ENCODE measurements at places on chromosomes 2 and 18.

GRCh38 chr2:120396861-120397811 is 51.2 kb downstream of the INHBB start:
- DNase-seq: no peak

GRCh38 chr2:224807153-224807964 is 91.2 kb upstream of the CCDC195 start:
- no peak for DNase-seq

GRCh38 chr18:61605376-61606067 is 272.3 kb downstream of the CDH20 start:
- DNase-seq: no peak

- no peak for DNase-seq
Measured at GRCh38 chr2:25714740-25715139, 41.4 kb upstream of the DTNB start.

GRCh38 chr2:52264488-52264887 is 1232.6 kb upstream of the NRXN1 start:
- no peak for DNase-seq

DNA sequence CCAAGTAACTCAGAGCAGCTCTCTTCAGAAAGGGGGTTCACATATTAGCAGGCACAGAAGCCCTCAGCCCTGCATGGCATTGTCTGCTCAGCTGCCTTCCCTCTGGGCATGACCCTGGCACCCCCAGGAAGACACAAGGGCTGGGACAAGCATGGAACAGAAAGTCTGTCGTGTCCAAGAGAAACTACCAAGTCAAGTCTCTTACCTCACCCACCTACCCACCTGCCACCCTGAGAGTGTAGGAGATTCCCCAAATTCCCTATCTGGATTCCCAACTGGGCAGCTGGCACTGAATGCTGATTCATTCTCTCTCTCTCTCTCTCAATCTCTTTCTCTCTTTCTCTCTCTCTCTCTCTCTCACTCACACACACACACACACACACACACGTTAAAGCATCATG is 21.6 kb downstream of the SMAD7 start:
- no peak for DNase-seq

GRCh38 chr2:241226723-241227572 is 38.5 kb downstream of the ANO7 start:
- DNase-seq: no peak

DNA sequence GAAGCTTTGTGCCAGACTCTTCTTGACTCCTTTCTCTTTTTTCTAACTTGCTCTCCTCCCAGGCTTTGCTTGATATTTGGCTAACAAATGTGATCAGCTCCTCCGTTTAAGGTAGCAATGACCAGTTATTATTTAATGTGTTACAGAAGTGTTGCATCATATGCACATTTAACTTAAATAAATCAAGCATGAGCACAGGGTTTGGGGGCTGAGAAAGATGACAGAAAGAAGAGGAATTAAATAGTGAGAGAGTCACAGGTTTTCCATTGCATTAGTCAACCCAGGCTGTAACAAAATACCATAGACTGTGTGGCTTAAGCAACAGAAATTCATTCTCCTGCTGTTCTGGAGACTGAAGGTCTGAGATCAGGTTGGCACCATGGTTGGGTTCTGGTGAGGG is 343.8 kb downstream of the RPRM start:
- no peak for DNase-seq

DNA sequence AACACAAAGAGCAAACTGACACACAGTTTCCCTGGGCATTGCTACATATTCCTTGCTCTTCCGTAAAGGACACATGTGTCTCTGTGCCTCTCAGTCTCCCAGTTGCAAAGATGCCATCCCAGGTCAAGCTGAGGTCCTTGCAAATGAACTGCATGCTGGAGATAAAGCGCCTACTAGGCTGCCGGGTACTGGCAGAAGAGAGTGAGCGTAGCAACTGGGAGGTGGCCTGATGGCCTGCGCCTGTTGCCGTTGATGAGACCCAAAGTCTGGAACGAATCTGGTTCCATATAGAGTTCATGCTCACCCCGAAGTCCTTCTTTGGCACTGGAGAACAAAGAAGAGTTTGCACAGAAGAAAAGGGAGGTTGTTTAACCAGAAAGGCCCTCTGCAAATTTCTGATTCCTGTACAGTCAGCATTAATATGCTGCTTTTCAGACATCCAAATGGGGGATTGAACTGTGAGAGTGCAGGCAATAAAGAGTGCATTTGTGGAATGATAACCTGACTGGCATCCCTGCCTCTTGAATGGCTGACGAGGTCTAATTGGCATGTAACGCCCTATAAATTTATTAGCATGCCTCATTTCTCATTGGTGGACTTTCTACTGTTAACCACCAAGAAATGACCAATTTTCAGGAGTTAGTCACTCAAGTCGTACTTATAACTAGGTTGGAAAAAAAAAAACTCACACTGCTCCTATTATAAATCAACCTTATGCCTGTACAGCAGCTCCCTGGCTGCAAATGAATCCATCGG is 78.7 kb downstream of the GBX2 start:
- no peak for DNase-seq

GRCh38 chr2:190759749-190760213 is 110.9 kb downstream of the NAB1 start:
- no peak for DNase-seq

DNA sequence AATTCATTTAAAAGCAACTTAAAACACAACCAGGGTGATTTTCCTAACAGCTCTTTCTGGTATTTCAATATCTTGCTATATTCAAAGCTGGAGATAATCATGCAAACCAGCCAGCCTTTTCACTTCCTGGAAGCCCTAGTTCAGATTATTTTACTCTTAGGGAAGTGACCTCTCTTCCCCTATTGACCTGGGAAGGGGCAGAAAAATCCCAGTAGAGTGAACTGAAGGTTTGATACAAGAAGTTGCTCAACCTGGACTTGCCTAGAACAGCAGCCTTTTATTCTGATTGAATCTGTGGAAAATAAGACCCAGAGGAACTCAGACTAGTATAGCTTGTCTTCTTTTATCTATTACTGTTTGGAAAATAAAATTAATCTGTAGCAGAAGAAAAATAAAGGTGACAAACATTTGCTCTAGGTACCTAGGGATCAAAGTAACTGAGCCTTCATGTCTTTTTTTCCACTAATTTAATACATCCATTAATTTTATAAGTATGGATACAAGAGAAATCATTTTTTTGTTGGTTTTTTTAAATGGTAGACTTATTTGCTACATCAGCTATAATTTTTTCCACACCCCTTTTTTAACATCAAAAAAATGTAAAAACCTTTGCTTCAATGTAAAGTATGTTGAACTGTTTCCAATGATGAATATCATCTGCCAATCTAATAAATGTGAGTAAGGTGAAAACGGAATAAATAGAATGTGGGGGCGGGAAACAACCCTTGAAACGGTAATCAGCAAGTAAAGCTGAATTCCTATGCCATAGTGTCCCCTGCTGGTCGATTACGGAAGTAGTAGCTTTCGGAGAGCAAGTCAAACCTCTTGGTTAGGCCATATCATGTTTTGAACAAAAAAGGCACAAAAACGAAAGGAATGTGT is 629.9 kb downstream of the NRXN1 start:
- peak; percentile 53 for DNase-seq

- no peak for DNase-seq
Measured at GRCh38 chr2:48929571-48930301, 174.2 kb upstream of the LHCGR start.

DNA sequence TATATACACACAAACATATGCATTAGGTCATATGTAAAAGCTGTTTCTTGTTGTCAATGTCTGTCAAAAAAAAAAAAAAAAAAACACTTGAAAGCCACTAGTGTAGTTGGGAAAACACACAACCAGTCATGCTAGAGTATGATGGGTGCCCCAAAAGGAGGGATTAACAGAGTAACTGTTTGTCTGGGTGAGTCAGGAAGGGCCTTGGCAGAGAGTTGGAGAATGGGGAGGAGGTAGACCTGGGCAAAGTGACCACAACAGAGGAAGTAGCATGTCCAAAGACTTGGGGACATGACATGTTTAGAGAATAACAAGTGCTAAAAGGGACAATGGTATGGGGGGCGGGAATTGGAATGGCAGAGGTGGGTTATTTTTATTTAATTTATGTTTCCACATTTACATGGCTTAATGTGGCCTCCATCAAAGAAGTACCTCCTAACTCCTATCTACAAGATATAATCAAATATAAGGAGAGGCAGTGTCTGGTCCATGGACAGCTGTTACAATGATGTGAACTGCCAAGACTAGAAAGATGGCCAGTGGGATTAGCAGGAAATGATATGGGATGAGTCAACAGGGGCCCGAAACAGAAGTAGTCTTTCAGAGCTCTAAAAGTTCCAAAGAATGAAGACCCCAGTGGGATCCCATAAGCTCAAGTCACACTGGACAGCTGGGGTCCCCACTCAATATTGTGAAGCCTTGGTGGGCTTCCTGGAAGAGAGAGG is 99.9 kb upstream of the ZFP36L2 start:
- DNase-seq: no peak

DNA sequence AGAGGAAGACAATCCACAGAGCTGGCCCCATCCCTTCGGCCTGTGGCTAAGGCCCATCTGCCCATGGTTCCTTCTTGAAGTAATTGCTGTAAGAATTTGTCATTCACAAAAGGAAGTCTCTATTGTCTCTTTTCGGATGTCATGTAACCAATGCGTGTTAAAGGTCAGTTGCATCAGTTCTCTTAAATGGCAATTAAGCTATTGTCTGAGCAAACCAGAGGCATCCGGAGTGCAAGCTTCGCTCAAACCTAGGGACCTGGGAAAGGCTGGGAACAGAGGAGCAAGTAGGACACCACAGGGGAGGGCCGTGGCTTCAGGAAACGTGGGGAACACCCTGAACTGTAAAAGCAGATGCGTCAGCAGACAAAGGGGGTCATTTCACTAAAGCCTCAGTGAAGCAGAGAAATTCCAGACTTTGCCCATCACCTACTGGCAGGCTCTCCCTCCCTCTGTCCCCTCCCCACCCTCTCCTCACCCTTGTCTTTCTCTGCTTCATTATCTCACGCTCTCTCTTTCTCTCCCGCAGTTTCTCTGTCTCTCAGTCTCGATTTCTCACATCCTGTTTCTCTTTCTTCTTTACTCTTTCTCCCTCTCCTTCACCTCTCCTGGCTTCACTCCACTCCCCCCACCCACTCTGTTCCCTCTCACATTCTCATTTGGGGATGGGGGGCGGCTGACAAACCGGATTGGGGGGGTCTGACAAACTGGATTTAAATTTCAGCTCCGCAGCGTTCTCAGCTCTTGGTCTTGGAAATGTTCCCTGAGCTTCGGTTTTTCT is 204.6 kb upstream of the TNP1 start:
- DNase-seq: no peak

DNA sequence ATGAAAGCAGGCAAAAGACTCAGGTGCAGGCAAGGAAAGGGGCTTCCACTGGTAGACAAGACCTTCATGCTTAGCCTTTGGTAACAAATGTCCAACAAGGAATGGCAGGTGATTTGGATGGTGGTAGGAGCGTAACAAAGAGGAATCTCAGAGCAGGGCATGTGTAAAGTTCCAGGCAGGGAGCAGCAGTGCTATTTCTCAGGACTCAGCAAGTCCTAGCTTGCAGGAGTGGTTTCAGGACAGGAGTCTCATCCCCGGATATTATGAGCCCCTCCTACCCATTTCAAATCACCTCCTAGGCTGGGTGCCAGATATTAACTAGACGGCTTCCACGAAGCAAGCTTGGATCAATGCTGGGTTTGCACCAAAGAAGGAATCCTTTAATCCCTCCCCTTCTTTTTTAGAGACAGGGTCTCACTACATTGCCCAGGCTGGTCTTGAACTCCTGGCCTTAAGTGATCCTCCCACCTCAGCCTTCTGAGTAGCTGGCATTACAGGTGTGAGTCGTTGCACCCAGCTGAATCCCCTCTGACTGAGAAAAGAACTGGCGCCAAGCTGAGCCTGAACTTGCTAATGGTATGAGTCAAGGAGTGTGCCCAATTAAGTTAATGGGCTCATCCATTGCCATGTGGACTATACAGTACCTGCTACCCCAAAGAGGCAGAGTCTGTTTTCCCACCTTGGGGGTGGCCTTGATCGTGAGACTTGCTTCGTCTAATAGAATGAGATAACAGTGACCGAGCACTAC is 190.3 kb downstream of the ARL4C start:
- DNase-seq: peak; percentile 54

DNA sequence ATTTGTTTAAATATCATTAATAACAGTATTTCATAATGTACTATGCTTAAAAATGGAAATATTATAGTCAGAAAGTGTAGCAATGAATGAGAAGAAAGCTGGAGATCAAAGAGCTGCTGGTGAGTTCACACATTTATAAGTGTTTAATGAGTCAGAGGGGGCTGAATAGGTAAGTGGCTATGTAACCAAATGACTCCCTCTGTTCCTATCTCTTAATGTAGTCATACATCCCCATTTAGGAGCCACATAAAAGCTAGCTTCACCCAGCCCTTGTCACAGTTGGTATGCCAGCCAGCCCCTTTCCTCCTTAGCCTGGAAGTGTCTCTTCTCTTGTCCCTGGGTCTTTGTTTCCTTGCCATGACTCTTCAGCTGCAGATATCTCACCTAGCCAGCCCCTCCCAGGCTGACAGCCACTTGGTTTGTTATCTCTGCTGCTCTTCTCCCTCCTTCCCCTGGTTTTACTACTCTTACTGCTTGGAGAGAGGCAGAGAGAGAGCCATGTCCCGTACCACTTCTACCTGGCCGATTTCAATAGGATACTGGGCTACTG is 438.6 kb upstream of the HNMT start:
- DNase-seq: no peak

DNA sequence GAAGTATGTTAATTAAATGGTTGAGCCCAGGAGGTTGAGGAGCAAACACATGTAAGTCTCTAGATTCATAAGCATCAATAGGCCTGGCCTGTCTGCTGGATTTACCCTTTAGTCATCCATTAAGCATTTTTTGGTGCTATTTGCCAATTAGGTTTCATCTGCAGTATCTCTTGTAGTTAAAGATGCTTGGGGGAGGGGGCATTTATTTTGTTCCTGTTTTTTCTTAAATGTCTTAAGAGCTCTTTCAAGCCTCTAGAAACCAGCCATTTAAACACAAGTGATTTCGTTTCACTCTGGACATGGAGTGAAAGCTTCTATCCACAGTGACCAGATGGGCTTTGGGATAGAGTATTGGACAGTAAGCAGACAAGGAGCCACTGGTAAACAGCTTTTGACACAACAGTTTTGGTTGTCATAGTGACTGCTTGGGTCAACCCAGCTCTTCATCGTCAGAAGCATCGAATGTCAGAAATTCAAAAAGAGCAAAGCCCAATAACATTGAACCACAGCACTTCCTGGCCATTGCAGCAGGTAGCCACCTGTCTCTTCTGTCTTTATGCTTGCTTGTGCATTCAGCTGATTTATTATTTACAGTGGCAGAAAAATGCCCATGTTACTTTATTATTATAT is 4.9 kb downstream of the QPCT start:
- no peak for DNase-seq

DNA sequence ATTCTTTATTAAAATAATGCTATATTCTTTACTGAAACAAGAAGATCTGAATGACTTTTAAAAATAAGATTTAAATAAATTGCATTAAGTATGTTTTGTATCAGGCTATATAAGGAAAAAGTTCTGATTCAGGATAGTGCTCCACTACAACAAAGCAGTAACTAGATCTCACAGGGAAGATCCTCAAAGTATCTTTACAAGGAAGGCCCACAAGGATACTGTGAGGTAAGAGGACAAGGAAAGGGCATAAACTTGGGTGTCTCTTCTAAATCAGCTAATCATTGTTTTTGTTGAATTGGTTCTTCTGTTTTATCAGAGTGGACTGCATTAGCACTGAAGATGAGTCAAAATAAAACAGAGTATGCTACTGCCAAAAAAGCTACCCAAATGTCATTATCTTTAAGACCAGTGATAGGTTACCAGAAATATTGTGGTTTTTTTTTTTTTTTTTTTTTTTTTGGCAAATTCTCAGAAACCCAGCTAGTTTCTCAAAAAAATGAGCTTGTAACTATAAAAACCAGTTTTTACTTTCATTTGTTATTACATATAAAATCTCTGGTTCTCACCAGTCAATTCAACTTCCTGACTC is 160.9 kb downstream of the BAZ2B start:
- no peak for DNase-seq

GRCh38 chr18:42011053-42011452 is 56.0 kb downstream of the PIK3C3 start:
- no peak for DNase-seq
